ENCODE measurements at places on chromosomes 4 and X.

- DNase-seq, result no peak
Measured at GRCh38 chr4:38815885-38816782, 11.5 kb upstream of the TLR1 start.

GRCh38 chrX:15043538-15043937 lies 170.3 kb downstream of the MOSPD2 start:
- no peak for DNase-seq

DNA sequence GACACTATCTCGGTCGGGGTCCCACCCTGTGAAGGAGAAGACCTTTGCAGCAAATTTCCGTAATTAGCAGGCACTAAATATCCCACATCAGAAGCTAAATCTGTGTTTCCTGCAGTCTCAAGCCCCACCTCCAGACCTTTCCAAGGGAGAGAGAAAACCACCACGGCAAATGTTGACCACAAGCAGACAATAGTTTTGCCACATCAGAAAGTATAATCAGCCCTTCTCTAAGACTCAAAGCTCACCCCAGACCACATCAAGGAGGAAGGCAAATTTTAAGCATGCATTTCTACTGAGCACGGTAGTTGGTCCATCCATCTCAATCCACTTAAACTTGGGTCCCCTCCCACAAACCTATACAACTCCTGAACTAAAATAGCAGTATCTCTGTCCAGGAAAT lies 398.5 kb downstream of the GPM6A start:
- peak; percentile 73 for DNase-seq

- no peak for DNase-seq
Measured at GRCh38 chr4:91636083-91636482, 667.7 kb upstream of the GRID2 start.

GRCh38 chr4:168811786-168812651 lies 198.0 kb downstream of the CBR4 start:
- no peak for DNase-seq

DNA sequence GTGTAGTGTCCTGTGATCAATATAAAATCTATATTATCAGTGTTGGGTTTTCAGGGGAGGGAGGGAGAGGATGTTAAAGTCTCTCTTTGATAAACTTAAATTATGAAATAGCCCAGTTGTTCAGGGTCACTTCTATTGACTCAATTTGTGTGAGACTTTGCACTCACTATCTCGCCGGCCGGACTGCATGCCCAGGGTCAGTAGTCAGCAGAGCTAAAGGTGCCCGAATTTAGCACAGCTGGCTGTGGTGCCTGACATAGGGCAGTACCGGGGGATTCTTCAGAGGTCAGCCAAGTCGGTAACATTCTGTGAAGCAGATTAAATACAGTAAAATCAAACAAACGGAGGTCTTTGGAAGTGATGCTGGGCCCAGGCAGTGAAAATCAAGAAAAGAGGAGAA lies 19.2 kb downstream of the GABRQ start:
- no peak for DNase-seq

- no peak for DNase-seq
Measured at GRCh38 chr4:66554826-66555225, 884.5 kb upstream of the EPHA5 start.

DNA sequence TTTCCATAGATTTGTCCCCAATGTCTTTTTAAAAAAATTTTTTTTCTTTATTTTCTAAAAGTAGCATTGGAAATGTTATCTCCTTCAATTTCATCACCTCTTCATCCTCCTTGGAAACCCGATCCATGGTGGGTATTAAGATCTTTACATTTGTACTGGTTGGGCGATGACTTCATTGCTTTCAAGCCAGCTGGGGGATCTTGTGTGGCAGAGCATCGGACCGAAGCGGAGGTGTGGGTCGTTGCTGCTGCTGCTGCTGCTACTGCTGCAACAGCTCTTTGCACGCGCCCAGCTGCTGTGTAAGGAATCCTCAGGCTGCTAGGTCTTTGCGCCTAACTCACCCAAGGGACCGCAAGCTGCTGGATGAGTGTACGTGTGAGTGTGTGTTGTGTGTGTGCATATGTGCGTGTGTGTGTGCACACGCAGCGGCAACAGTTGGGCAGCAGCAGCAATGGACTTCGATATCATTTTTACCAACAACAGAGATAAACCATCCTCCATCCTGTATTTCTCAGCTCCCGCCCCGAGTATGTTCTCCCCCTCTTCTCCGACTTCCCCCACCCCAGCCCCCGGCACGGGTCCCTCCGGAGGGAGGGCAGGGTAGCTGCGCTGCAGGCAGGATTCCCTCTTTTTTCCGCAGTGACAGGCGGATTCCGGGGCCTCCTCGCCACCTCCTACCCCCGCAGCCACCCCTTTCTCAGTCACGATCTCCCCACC lies 768 bp upstream of the CDKL5 start:
- DNase-seq, result peak; percentile 53

GRCh38 chrX:38939067-38939466 lies 137.8 kb downstream of the MID1IP1 start:
- no peak for DNase-seq

- no peak for DNase-seq
Measured at GRCh38 chr4:90960433-90960832, 833.2 kb downstream of the CCSER1 start.

DNA sequence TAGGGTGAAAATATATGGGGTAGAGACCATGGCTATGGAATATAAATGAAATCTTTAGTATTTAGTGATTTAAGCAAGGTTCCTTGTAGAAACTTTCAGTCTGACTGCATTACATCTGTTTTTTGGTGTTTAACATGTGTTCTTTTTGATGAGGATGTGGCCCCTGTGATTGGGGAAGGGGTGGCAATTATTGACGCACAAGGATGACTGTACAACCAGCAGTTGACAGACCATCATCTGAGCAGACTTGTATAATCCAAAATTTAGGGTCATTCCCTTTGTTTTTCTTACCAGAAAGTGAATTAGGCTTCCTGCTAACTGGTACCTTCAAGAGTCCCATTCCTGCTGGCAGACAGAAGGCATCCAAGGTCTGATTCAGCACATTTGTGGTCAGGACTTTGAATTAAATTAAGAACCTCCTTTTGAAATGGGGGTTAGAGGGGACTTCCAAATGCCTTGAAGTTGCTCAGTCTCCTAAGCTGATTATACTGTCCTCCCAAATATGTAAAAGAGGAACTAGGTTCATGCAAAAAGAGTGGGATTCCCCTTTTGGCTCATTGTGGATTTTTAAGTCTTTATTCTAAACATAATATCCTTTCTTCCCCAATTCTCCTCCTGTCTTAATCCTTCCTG lies 112.4 kb upstream of the CXCL13 start:
- DNase-seq, result no peak

- DNase-seq, result no peak
Measured at GRCh38 chrX:54826598-54826997, 19.1 kb downstream of the MAGED2 start.

- no peak for DNase-seq
Measured at GRCh38 chrX:148416931-148417330, 83.5 kb upstream of the AFF2 start.

GRCh38 chr4:13656569-13657405 lies 29.3 kb upstream of the BOD1L1 start:
- peak; percentile 58 for DNase-seq

- DNase-seq, result no peak
Measured at GRCh38 chr4:102632241-102633065, 128.3 kb downstream of the MANBA start.

DNA sequence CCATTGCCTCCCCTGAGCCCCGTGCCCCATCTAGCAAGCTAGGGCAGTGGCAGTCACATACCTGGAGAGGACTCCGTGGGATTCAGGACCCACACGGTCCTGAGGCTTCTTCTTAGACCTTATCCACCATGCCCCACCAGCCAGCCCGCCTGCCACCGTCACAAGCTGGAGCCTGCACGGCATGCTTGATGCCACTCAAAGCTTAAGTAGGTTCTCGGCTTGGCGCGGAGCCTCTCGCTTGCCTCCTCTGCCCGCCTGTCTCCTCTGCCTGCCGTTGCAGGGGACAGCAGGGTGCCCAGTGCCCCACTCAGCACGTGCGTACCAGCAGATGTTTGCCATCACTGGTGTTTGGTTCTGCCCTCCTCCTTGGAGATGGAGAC lies 14.1 kb downstream of the PSAPL1 start:
- DNase-seq, result no peak

GRCh38 chr4:173187732-173188131 lies 19.1 kb downstream of the GALNT7 start:
- no peak for DNase-seq

- DNase-seq, result no peak
Measured at GRCh38 chr4:114281164-114281960, 301.9 kb upstream of the ARSJ start.

- peak; percentile 94 for DNase-seq
Measured at GRCh38 chrX:74614093-74614909, at the start of gene RLIM. Gene RLIM, minus strand, starts transcription at chrX:74614624. Its CDS starts 18,647 bp downstream, at chrX:74595977.

Measured in SW480 (cell line).